AML-193 (cell line): ENCODE measurements at places on chromosomes 6 and 20.

GRCh38 chr6:33017694-33018353 lies 8.4 kb upstream of the HLA-DOA start:
- DNase-seq: peak; percentile 30

- no peak for DNase-seq
Observed at GRCh38 chr6:75102301-75102700, 103.6 kb downstream of the COL12A1 start.

DNA sequence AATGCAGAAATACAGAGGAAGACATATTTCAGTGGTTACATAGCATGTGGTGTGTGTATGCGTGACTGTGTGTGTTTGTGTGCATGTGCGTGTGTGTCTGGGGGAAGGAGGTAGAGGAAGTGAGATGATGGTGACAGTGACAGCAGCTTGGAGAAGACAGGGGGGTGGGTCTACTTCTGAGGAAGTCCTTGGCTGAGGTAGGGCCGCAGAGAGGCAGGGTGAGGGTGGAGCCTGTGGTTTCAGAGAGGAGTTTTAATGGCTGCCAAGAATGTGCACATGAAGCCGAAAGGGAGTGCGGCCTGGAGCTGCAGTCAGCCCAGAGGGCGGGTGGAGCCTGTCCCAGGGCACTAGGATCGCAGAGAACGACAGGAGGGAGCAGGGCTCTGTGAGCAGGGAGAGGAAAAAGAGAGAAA lies 22.7 kb upstream of the RNF24 start:
- DNase-seq: peak; percentile 98

DNA sequence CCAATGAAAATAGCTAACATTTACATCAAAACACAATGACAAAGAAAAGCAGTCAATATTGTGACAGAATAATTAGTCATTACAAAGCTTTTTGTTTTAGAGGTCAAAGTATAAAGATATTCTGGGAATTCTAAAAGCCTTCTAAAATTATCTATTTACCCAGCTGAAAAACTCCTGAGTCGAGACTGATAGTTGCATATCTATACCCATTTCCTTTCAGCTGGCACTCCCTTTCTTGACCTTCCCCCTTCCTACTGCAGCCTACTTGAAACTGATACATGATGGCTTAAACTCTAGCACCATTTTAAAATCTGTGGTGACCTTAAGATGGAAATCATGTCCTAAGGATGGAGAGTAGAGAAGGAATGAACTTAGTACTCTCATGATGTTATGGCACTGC lies 38.6 kb downstream of the LMBRD1 start:
- no peak for DNase-seq

DNA sequence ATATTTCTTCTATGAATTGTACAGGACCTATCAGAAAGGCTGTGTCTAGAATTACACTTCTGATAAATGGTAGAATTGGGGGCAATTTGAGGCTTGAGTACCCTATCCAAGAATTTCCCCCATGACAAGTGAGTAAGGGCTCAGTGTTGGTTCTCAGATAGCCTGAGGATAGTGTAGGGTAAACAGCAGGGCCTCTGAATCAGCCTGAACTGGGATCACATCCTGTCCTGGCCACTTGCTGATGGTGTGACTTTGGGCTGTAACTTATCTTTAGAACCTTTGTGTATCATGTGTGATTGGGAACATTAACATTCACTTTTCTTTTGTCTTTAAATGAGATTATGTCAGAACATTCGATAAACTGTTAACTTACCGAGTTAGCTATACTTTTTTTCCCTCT lies 151.0 kb downstream of the CLIC5 start:
- DNase-seq: no peak

- no peak for DNase-seq
Observed at GRCh38 chr20:21661488-21662055, 43.9 kb upstream of the PAX1 start.

DNA sequence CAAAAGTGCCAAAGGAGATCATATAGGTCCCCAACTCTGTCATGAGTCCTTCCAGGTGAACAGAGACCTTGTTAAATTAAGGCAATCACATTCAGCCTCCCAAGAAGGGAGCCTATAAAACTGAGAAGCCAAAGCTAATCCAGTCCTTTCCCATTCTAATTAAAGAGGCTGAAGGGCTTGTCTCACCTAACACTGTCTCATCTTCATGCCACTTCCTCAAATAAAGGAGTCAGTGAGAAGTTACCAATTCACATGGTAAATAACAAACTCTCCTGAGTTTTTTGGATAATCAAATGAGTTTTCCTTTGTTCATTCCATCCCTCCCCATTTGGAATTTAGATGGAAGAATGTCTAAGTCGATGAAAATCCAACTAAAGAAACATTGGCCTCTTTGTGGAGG lies 242.8 kb downstream of the UST start:
- no peak for DNase-seq

DNA sequence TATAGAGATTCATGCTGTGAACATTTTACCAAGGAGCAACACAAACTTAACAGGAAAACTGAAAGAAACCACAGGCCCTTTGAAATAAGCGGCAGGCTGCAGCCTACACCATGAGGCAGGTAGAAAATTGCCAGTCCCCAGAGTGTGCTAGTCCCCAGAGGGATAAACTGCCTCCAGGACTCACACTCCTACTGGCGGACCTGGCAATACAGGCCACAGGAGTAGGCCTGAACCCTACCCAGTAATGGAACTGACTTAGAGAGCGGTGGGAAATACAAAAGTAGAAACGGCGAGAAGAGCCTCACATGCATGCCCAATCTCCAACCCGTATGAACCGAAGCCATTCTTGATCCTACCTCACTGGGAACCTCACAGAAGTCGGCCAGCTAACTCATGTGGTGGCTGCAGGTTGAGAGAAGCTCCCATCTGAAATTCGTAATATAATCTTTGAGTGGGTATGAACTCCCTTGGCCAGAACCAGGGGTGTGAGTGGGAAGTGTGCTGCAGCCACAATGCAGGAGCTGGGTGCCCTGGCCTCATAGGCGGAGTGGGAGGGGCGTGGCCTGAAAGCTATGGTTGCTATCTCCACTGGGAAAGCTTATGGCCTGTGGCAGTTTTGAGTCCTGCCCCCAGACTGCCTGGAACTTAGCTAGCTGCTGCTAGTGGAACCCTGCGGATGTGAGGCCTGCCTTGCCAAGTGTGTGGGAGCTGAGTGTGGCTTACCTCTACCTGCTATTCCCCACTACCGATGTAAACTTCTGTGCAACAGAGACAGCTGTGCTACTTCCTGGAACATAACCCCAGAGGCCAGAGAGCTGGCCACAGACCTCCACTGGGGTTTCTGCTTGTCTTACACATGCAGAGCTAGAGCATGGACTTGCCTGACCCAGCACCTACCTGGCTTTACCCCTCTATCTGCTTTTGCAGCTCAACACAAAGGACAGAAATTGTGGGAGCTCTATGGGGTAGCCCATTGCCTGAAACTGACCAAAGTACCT lies 146.5 kb upstream of the COL21A1 start:
- DNase-seq: no peak

GRCh38 chr6:122040261-122040660 lies 359.2 kb upstream of the HSF2 start:
- no peak for DNase-seq

- no peak for DNase-seq
Observed at GRCh38 chr6:154450498-154450897, 60.0 kb downstream of the CNKSR3 start.

DNA sequence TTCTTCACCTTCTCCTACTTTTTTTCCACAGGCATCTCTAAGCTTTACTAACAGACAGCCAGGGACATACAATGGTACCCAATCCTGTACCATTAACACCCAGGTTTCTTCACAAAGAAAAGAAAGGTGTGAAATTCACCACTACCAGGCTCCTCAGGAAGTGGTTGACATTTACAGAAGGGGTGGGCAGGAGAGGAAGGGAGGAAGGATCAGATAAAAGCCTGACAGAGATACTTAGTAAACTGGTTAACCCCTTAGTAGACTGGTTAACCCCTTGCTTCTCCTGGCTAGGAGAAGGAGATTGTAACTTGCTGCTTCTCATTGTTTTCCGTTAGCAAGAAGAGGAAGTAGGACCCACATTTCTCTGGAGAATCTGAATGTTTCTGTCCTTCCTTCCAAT lies 7.2 kb downstream of the SAMD3 start:
- no peak for DNase-seq

GRCh38 chr6:4017834-4018170 lies 61.1 kb downstream of the FAM217A start:
- DNase-seq: peak; percentile 54

DNA sequence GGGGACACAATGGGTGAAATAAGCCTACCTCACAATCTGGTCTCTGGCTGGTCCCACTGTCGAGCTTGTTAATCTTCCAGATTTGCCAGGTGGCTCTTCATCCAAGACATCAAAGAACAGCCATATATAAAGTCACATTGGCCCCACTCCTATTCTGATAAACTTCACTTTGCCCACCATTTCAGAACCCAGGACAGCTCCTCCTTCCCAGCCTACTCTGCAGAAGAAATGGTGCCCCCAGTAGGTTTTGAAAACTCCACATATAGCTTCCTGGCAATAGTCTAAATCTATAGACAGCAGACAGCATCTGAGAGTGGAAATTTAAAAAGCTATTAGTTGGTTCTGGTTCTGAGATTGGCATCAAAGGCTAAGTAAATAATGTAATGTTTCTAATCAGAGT lies 143.1 kb upstream of the PCSK2 start:
- no peak for DNase-seq

DNA sequence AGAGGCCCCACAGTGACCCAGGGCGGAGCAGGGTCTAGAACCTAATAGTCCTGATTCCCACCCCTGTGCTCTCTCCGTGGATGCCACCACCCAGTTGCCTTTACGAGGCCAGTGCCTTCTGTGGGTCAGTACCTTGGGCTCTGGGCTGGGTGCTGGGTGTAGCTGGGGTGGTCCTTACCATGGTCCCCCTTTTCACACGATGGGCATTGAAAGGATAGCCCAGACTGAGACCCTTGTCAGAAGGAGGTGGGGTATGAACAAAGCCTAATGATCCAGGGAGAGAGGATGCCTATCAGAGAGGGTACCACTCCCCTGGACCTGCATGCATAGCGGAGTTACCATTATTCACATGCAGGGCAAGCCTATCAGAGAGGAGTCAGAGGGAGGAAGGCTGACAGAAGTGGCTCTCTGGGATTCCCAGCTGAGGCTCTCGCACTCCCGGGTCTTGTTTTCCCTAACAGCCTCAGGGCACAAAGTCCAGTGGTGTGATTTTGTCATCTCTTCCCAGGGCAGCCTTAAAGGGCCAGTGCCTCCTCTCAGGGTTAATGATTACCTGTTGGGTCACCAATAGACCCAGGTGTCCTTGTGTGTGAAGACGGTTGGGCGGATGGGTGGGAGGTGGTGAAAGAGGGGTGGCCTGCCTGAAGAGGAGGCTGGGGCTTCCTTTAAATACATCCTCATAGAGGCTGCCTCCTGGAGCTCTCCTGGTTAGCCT lies 36.2 kb downstream of the VEGFA start:
- DNase-seq: no peak

DNA sequence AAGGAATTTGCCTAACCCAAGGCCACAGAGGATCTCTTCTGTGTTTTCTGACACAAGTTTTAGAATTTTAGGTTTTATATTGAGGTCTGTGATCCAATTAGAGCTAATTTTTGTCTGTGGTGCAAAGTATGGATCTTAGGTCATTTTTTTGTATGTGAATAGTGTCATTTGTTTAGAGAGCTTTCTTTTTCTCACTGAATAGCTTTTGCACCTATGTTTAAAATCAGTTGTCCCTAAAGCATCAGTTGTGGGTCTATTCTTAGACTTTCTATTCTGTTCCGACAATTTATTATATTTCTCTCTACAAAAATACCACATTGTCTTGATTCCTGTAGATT lies 341 bp upstream of the MCM9 start:
- DNase-seq: no peak

- no peak for DNase-seq
Observed at GRCh38 chr6:80501636-80502035, 395.2 kb downstream of the BCKDHB start.

GRCh38 chr6:38174315-38174714 lies 354.8 kb downstream of the ZFAND3 start:
- DNase-seq: no peak

DNA sequence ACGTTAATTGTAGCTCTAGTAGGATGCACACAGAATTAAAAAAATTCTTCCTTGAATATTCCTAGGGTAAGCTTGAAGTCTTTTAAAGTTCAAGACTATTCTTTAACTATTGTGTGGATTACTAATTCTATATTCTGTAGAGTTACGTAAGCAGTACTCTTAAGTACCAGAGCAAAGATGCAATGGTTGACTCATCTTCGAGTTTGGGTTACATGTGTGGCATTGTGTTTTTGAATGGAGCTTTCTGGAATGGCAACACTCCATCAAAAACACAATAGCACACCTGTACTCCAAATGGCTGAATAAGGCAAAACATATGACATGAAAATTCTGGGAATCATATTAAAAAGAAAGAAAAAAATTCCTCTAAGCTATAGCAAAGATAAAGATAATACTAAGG lies 33.5 kb upstream of the CEP162 start:
- DNase-seq: no peak

GRCh38 chr6:157648561-157648960 lies 174.5 kb upstream of the SNX9 start:
- DNase-seq: no peak

DNA sequence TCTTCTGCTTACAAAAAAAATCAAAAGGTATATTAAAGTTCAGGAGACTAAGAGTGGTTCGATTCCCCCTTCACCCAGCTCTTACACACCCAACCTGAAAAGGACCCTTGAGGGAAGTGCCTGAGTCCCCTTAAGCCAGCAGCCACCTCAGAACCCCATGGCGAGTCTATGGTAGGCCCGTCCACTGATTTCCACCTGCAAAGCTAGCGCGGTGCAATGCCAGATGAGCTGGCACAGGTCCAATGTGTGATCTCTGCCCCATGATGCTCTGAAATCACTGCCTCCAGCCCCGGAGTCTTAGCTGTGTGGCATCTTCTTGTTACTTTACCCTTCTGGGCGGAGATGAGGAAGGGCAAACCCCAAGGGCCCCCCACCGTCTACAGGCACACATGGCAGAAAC lies 109.3 kb downstream of the SMOC2 start:
- DNase-seq: no peak

- DNase-seq: no peak
Observed at GRCh38 chr6:125746731-125747588, 2.5 kb upstream of the HEY2 start.

DNA sequence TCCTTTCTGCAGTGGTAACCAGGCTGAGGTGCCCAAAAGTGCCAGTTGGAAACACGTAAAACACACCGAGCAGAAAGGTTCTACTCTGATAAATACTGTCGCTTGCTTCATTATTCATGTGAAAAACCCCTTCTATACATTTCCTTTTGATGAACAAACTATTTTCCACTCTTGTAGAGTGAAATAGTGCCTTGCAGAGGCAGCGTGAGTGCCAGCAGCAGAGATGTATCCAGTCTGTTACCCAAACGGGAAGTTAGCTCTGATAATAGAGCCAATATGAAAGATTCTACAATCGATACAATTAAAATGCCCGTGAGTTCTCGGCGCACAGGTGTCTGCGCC lies 1.5 kb downstream of the ZBTB46 start:
- no peak for DNase-seq
